ENCODE measurements at places on chromosomes 16 and 17.
A peak's percentile ranks its signal among the peaks of the same experiment; 100 is the strongest.

DNA sequence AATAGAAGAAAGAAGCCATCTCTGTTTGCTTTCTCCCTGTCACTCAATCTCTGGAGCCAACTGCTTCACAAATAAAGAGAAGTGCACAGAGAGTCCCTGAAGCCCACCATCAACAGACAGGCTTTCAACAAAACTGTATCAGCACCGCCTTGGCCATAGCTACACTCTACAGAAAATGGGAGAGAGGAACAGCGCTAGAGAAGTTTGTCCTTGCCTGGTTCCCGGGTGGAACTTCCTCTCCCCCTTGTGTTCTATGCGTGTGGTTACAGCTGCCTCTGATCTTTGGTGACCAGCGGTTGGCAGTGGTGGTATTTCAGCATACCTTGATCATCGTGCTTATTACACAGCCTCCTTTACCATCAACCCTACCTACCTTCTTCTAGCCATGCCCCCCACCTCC is 91.4 kb upstream of the CCL2 start:
- no peak for DNase-seq

GRCh38 chr17:70976447-70976846 is 807.1 kb downstream of the KCNJ2 start:
- DNase-seq: no peak

DNA sequence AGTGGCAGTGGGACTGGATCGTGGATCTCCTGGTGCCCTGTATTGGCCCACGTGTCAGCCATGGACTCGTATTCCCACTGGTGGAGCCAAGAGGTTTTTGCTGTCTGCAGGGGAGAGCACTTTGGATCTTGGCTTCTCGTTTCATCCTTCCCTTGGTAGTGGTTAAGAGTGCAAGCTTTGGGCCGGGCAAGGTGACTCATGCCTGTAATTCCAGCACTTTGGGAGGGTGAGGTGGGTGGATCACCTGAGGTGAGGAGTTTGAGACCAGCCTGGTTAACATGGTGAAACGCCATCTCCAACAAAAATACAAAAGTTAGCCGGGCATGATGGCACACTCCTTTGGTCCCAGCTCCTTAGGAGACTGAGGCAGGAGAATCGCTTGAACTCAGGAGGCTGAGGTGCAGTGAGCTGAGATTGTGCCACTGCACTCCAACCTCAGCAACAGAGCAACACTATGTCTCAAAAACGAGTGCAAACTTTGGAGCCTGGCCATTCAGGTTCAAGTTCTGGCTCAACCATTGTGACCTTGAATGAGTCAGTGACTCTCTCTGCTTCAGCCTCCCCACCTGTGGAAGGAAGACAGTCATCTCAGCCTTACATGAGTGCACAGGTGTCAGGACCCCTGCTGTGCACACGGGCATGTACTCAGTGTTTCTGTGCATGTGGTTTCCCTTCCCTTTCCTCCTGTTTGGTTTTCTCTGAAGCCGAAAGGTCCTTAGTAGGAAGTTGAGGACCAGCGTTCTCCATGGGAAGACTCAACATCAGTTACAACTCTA is 57.4 kb downstream of the PLCG2 start:
- DNase-seq: no peak

- peak; percentile 73 for DNase-seq
Observed at GRCh38 chr17:75153780-75154194, 525 bp downstream of the JPT1 start.

GRCh38 chr16:53840456-53840855 is 136.5 kb downstream of the FTO start:
- no peak for DNase-seq

DNA sequence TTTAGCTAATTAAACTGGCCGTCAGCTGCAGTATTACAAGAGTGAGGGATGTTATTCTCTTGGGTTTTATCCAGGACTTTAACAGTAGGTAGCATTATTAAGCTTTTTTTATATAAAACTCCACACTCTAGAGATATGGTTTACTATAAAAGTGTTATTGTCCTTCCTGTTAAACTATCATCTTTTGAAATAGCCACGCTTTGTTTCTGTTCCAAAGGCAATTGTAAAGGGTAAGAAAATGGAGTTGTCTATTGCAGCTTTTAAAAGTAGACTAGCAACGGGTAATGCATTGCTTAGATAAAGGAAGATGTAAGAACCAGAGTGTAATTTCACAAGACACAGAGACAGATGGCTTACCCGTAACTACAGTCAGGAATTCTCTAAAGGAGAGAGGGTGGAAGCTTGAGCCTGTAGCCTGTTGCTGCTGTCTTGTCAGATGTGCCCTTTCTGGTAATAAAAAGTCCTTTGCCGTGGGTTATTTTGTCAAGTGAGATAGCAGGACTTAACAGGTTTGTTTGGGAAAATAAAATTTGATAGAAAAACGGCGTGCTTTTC is 56.4 kb downstream of the WWOX start:
- DNase-seq: no peak

- no peak for DNase-seq
Observed at GRCh38 chr16:87608400-87608985, 6.2 kb downstream of the JPH3 start.

GRCh38 chr16:72270531-72270930 is 98.6 kb upstream of the PMFBP1 start:
- DNase-seq: no peak

GRCh38 chr17:77535435-77535834 is 394.7 kb downstream of the SEC14L1 start:
- no peak for DNase-seq
